ENCODE measurements at places on chromosomes 4 and X.

GRCh38 chr4:17557880-17558279, 19.1 kb upstream of the LAP3 start:
- DNase-seq, result no peak

DNA sequence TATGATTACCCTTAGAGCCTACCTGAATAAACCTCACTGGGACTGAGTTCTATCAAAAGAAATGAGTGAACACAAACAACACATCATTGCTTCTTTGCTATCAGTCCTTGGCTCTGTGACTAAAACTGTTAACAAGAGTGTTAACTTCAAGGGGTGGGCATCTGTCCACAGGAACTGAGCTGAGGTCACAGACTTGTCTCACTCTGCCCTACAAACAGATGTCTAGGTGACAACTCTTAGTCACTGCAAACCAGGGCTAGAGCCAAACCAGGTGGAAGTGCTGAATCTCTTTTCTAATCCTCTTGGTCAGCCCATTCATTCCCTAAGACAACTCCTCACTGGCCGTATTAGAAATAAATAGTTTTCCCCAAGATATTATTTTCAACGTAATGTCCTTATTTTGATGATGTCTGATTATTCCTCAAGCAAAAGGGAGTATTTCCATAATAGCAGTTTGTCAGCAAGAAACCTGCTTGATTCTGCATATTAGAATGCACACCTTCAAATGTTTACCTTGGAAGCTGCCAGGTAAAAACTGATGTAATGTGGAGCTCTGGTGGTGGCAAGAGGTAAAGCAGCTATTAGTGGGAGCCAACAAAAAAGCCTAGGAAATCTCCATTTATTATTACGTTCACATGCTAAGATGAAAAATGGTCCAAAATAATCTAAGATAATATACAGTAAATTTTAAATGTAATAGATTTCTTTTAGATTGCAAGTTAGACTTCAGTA, 4.0 kb downstream of the COL25A1 start:
- no peak for DNase-seq

- DNase-seq, result no peak
Observed at GRCh38 chr4:187565416-187565815, 430.2 kb upstream of the ZFP42 start.

GRCh38 chr4:162221148-162221547, 57.3 kb upstream of the FSTL5 start:
- no peak for DNase-seq

DNA sequence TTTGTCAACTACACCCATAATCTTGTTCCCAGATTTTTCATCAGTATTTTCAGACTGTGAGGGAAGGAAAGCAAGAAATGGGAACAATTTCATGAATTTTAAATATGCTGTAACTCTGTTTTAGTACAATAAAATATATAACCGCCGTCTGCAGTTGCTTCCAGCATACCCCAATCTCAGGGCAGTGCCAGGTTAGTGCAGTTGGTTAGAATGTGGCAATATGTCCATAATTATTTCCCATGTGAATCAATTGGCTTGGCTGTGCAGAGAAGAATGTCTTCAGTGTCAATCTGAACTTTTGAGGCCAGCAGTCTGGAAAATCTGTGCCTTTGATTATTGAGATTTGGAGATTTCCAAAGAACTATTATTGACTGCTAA, 5.0 kb upstream of the MMAA start:
- DNase-seq, result no peak

DNA sequence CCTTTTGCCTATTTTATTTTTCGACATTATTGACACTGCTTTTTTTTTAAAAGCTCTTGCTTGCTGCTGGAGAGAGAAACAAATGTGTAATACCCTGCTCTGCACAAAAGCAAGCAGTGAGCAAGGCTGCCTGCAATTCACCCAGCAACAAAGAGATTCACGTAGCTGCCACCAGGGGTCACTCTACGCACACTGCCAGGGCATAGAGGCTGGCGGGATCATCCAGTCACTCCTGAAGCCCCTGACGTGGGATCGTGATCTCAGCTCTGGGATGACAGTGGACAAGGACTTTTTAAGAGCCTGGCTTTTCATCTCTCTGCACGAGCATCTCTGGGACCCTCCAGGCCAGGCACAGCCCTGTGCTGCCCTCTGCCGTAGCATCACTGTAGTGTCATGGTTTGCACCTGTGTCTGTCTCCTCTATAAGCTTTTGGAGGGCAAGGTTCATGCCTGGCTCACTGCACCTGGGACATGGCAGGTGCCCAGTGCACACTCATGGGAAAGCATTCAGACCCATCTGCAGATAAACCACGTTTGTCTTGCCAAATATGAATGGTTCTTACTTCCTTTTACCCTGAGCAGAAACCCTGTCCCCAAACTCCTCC, 19.8 kb downstream of the C4orf50 start:
- DNase-seq, result no peak

DNA sequence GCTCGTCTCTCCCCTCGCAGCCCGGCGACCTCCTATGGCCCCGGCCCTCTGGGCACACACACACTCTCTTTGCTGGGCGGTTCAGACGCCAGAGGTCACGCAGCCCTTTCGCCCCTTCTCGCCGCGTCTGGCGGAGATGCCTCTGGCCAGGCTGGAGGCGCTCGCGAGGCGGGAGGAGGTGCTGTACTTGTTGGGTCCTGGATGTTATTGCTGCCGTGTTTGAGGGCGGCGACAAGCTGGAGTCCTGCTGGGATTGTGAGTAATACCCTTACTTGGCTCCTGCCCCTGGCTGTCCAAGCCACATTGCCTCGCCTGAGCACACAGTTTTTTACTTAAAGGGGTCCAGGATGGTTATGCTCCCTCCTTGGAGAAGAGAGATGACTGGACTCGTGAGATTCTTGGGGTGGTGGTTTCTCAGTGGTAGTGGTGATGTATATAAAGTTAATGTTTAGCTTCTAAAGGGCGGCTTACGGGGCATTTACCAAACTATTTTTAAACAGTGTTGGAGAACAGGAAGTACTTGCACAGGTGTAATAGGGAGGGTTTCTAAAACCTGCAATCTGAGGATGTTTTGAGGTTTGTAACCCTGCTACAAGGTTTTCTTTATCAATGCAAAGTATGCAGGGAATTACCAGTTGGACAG, 572 bp downstream of the USP53 start:
- peak; percentile 72 for DNase-seq

DNA sequence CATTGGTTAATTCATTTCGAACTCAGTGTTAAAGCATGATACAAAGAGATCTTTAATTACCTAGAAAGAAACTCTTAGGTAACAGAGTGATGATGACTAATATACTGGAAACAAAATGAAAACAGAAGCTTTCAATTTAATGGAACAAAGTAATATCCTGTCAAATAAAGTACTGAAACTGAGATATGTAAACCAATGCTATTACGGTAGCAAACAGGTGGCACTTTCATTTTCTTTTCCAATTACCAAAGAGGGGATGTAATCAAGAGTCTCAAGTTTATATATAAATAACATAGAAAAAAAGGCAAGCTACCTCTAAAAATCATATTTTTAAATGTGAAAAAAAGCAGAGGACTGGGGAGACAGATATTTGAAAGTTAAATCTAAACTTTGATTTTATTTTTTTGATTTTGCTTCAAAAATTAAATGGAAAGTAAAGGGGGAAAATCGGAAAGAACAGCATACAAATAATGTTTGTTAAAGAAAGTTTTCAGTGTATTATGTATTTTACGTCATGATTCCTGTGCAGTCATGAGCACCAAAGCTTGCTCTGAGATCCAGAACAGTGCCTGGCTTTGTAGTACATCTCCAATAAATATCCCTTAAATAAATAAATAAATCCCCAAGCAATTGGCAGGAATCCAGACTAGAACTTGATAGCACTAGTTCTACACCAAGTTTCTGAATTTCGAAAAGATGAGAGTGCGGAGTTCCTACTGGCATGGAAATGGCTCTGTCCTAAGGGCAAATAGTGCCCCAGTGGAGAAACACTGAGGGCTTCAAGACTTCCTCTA, 25.0 kb upstream of the RAPGEF2 start:
- no peak for DNase-seq

- DNase-seq, result no peak
Observed at GRCh38 chr4:97646997-97647396, 496.3 kb downstream of the STPG2 start.

DNA sequence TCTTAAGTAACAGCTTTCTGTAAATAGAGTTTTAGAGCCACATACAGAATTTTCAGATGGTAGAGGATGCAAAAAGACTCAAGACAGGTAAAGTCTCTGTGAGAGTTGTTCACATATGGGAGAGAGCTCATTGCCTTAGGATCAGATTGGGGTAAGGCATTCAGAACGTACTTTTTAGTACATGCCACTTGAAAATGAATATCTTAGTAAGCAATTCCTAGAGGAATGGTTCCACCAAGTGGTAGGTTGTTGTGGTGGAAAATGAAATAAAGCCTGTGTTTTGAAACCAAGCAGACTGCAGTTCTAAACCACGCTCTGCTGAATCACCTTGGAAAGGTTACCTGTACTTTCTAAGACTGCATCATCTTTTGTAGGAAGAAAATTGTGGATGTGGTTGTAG, 547.0 kb upstream of the LCORL start:
- no peak for DNase-seq

DNA sequence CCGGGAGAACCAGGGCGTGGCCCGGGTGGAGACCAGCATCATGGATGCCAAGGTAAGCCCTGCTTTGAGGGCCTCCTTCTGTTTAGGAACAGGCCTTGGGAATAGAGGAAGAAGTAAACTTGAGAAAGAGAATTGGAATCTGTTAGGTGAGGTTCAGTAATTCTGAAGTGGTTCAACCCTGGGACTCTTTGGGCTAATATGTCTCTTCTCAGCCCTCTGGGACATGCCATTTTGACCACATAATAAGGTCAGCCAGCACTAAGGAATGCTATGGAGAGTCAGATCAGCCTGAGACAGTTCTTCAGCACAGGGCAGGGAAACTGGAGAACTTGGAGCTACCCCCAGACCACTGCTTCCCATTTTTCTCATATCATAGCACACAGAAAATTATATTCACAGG, 63.3 kb upstream of the PRPS1 start:
- DNase-seq, result no peak

GRCh38 chr4:110059556-110060191, 138.7 kb downstream of the ELOVL6 start:
- no peak for DNase-seq

DNA sequence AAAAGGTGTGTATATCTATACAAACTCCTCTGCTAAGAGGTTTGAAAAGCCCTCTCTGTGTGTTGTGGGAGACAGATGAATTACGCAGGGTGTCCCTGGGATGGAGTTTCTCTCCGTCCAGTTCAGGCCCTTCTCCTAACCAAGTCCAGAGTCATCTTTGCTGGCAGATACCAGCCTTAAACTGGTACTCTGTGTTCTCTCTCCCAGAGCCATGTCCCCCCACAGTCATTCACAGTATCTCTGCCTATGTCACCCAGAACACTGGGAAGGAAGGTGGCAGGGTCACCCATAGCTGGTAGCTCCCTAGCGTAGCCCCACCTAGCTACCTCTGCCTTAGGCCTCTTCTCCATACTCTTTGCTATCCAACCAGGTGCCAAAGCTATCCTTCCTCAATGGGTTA, 8.9 kb downstream of the AMER1 start:
- no peak for DNase-seq

- no peak for DNase-seq
Observed at GRCh38 chr4:150318527-150318926, 240.3 kb downstream of the DCLK2 start.

GRCh38 chr4:155342142-155342541, 34.6 kb downstream of the MAP9 start:
- DNase-seq, result peak; percentile 27

DNA sequence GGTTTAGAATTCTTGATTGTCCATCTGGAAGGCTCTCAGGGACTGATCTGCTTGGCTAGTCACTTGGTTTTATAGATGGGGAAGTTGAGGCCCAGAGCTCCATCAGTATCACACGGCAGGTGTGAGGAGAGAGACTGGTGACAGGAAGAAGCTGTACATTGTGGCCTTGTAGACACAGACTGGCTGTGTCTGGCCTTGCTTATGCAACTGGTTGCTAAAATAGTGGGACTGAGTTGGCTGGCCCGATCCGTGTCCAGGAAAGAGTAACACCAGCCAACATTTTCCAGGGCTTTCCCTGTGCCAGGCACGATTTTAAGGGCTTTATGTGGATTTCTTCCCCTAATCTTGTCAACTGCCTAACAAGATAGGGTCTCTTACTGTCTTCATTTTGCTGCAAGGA, 2.8 kb downstream of the TBC1D14 start:
- DNase-seq, result no peak

DNA sequence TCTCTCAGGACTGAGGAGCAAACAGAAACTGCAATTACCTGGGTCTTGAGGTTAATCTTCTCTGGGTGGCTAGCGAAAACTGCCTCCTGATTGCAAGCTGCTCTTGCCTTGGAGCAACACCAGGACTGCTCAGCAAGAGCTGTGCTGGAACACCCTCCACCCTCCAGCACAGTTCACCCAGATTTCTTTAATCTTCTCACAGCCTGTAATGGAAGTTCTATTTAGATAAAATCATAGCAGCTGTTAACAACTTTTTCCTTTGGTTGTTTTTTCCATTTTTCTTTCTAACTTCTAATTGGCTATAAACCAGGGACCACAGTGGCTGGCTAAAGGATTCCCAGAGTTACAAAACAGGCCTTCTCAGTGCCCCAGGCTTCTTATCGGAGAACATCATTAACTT, 36.3 kb downstream of the OPHN1 start:
- no peak for DNase-seq

DNA sequence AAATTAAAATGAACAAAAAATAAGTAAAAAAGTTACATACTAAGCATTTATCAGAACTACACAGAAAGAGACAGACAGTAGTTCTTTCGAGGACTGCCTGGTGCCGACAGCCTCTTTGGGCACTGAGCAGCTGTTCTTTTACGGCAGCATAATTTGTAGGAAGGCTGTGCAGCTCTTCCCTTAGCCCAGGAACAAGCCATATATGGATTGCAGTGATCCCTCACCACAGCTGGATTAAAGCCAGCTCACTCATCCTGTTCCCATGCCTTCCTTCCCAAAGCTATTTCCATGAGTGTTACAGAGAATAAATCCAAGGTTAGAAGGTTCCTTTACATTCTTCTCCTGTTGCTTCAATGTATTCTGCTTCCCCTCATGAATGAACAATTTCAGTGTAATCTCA, 71.7 kb downstream of the DDX60L start:
- DNase-seq, result peak; percentile 39

DNA sequence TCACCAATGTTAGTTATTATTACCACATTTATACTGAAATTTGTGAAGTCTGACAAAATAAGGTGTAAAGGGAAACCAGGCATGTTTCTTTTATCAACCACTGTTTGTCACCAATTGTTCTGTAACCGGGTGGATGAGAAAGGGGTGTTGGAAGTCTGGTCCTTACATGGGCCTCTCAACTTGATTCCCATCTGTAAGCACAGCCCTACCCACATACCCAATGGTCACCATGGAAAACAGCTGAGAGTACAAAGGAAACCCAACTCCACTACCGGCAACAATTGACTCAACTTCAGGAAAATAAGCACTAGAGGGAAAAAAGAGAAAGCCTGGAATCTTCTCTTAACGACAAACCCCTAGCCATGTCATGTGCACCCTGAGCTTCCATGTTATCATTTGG, 70.8 kb upstream of the PTCHD1 start:
- no peak for DNase-seq

DNA sequence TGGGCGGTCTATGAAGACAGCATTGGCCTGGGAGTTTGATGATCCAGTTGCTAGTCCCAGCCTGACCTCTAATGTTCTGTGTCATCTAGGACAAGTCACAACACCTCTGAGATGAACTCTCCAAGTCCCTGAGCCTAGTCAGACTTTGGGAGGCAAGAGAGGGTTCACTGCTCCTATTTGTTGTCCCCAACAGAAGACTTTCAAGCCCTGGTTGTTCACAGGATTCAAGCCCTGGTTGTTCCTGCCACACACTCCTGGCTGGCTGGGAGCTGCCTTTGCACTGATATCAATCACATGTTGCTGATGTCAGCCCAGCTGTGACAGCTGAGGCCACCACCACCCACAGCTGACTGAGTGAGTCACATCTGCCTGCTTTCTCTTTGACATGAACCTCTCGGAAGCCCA, 253.2 kb upstream of the RASGEF1B start:
- peak; percentile 8 for DNase-seq

Measured in epithelial cell of prostate (primary cell).